CD4-positive, alpha-beta T cell treated with Interferon gamma for 1 hour (primary cell): ENCODE measurements at places on chromosomes 6 and 20.

GRCh38 chr20:17036541-17036940 lies 190.3 kb upstream of the PCSK2 start:
- DNase-seq: no peak

GRCh38 chr6:5215799-5216198 lies 45.0 kb downstream of the LYRM4 start:
- DNase-seq: no peak

DNA sequence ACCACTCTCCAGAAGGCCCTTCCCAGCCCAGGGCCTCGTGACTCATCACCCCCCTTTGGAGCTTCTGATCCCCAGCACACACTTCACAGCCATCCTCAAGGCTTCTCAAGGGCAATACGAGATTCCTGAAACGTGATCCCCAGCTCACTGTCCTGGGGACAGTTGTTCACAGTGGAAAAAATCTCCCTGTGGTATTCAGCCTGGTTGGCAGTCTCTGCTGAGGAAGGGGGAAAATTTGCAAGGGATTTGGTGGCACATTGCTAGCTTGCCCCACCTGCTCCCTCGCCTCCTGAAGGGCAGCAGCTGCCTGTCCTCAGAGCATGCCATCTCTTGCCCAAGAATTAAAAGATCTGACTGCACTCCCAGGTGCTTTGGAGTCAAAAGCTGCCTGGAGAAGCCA lies 20.7 kb upstream of the PKHD1 start:
- no peak for DNase-seq

DNA sequence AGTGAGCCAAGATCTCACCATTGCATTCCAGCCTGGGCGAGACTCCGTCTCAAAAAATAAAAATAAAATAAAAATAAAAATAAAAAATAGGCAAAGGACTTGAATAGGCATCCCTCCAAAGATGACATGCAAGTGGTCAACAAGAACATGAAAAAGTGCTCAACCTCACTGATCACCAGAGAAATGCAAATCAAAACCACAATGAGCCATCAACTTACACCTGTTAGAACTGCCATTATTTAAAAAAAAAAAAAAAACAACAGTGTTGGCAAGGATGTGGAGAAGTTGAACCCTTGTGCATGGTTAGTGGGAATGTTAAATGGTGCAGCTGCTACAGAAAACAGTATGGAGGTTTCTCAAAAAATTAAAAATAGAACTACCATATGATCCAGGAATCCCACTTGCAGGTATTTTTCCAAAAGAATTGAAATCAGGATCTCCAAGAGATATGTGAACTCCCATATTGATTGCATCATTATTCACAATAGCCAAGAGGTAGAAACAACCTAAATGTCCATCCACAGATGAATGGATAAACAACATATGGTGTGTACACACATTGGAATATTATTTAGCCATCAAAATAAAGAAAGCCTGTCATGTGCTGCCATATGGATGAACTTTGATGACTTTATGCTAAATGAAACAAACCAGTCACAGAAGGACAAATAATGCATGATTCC lies 2.8 kb downstream of the C20orf203 start:
- DNase-seq: no peak

DNA sequence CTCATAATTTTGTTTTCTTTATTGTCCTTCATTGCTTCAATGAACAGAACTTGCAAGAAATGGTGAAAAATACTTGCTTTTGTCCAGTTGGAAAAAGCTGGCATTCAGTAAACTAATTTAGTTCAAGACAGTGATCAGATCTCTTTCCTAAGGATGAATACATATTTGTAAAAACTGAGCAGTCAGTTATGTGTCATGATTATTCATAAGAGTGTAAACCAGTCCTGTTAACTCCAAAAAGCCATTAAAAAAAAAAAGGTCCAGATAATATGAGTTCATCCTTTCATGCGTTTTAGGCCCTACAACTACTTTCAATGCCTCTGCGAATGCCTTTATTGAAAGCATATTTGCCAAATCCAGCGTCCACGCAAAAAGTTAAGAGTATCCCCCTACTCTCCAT lies 609 bp downstream of the PGM3 start:
- no peak for DNase-seq

DNA sequence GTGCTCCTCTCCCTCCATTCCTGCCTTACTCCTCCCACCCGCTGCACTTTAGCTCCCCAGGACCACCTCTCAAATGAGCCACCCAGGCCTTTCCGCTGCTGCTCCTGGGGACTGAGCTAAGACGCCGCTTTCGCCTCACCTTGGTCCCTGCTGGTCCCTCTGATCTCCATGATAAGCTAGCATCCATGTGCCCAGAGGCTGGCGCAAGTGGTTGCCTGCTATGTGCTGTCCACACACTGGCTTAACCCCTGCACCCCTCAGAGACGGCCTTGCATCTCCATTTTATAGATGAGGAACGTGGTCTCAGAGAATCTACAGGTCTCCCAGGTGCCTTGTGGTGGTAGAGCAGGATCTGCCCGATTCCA lies 160.1 kb upstream of the PMEPA1 start:
- DNase-seq: no peak
